ENCODE measurements at places on chromosomes 16 and 17.

DNA sequence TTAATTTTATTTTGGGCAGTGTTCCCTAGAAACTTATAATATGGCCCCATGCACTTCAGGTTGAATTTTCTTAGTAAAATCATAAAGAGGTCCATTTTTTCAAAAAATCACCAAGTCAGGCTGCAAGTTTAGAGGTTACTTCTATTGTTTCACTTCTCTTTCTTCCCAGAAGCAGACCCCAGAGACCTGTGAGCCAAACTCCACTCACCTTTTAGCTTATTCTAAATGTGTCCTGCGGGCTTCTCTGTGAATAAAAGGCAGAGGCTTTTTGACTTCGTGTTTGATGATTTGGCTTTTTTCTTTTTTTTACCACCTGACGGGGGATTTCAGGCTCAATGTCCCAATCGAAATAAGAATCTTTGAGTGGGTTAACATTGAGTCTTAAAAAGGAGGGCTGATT is 7.4 kb downstream of the PRKCB start:
- peak; percentile 14 for DNase-seq

GRCh38 chr16:73066927-73067670 is 19.2 kb upstream of the ZFHX3 start:
- no peak for DNase-seq

DNA sequence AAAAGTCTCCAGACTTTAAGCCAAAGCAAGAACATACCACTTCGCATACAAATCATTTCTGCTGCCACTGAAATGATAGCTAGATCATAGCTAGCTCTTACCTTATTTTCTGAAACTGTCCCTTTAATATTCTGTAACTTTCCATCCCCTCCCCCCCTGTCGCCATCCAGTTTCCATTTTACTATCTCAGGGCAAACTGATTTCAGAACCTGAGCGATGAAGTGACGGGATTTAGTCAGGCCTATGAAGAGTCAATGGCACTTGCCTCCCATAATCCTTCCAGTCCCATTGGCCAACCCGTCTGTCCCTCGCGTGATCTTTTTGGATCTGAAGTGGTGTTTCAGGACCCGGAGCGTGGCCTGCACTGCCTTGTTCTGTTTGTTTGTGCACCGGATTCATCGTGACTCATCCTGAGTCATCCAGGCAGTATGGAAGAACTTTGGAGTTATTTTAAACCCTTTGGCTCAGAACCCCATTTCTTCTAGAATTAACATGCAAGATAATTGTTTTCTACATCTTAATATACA is 199.8 kb upstream of the CHMP6 start:
- DNase-seq, result no peak

DNA sequence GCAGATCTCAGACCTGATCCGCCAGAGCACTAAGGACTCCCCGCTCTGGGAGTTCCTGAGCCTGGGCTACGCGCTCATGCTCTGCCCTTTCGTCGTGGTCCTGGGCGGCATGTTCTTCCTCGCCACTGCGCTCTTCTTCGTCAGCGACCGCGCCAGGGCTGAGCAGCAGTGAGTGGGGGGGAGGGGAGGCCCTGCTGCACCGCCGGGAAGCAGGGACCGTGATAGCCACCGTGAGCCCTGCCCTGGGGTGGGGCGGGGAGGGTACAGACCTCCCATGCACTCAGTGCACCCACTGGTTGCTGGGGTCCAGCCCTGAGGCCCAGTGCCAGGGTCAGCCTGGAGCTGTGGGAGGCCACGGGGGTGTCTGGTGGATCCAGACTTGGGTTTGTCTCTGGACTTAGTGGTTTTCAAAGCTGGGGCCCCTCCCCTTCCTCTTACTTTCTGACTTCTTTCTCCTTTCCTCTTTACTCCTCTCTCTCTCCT is 18.9 kb downstream of the MYBBP1A start:
- peak; percentile 79 for DNase-seq

GRCh38 chr16:11066261-11066870 is 122.0 kb downstream of the CLEC16A start:
- DNase-seq, result peak; percentile 87

- no peak for DNase-seq
Measured at GRCh38 chr17:75020331-75021110, 8.1 kb downstream of the MRPL58 start.

GRCh38 chr17:73358668-73359067 is 46.9 kb upstream of the CDC42EP4 start:
- DNase-seq, result no peak

DNA sequence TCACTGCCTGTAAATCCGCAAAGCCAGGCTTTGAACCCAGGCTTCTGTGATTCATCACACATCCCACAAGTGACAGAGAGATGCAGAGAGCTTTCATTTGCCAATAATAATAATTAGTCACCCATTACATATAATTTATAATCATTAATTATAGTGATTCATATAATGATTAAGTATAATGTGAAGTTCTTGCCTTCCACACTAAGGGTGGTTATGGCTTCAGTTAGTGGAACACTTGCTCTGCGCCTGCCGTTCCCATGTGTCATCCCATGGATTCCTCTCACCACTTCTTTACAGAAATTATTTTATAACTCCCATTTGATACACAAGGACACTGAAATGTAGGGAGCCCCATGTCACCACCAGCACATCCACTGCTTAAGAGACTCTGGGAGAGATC is 39.8 kb upstream of the XYLT1 start:
- no peak for DNase-seq

DNA sequence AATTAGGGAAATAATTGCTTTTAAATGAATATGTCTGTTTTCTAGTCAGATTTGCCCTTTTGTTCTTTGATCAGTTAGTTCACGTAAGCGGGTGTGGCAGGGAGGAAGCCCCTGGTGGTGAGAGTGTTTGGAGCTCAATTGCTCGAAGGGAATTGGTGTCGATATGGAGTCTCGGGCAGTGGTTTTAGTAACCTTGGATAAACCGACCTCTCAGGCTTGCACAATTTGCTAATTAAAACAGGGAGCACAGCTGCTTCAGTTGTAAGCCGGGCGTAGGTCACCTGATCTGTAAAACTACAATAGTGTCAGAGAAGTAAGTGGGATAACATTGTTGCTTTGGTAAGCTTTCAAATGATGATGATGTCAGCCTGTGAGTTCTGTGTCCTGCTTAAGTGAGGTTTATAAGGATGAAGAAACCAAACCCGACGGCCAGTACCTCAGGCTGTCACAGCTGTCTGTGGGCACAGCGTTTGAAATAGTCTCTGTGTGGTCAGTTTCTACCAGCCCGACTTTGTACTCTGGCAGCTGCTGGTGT is 2.9 kb downstream of the ZNF750 start:
- DNase-seq, result peak; percentile 79

DNA sequence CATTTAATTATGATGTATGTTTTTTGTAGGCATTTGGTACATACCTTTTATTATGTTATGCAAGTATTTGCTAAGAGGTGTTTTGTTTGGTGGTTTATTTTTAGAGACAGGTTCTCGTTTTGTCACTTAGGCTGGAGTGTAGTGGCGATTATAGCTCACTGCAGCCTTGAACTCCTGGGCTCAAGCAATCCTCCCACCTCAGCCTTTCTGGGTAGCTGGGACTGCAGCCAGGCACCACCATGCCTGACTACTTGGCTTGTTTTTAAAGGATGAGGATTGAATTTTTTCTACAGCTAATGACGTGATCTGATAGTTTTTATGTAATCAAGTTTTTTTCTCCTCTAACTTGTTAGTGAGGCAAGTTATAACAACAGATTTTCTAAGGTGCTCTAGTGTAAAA is 199.6 kb downstream of the SPECC1 start:
- no peak for DNase-seq

- DNase-seq, result no peak
Measured at GRCh38 chr17:4105232-4105631, 37.6 kb downstream of the ZZEF1 start.

DNA sequence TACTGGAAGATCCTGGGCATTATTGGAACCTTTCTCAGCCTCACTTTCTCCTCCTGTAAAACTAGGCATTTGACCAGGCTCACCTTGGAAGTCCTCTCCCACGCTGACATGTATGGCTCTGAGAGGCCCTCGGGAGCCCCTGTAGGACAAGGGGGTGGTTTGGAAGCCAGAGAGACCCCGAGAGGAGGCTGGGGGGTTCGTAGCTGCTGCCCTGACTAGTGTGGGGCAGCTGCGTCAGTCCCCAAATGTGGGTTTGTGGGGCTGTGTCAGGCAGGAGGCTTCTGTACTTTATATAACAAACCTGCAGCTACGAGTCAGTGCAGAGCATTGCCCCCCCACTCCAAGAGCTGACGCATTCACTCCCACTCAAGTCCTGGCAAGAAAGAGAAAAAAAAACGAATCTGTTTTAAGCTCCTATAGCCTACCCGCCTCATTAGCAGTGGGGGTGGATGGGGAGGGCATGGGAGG is 1.8 kb downstream of the CX3CL1 start:
- no peak for DNase-seq

GRCh38 chr17:60393840-60394723 is 2.1 kb upstream of the USP32 start:
- DNase-seq, result peak; percentile 93

DNA sequence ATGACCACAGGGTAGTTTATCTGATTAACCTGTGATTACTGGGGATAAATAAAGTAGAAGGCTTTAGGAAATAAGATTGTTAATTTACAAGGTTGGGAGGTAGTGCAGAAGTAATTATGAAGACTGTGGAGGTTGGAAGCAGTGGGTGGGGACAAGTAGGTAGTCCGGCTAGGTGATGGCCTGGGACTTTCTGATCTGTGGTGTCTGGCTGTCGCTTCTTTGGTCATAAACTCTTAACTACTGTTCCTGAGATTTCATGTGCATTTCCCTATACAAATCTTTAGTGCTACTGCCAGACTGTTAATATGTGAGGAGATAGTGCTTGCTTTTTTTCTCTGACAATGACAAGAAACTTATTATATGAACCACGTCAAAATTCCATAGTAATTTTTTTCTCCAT is 19.5 kb upstream of the HNF1B start:
- no peak for DNase-seq

- DNase-seq, result no peak
Measured at GRCh38 chr16:35302859-35303258, 1843.4 kb downstream of the TP53TG3F start.

DNA sequence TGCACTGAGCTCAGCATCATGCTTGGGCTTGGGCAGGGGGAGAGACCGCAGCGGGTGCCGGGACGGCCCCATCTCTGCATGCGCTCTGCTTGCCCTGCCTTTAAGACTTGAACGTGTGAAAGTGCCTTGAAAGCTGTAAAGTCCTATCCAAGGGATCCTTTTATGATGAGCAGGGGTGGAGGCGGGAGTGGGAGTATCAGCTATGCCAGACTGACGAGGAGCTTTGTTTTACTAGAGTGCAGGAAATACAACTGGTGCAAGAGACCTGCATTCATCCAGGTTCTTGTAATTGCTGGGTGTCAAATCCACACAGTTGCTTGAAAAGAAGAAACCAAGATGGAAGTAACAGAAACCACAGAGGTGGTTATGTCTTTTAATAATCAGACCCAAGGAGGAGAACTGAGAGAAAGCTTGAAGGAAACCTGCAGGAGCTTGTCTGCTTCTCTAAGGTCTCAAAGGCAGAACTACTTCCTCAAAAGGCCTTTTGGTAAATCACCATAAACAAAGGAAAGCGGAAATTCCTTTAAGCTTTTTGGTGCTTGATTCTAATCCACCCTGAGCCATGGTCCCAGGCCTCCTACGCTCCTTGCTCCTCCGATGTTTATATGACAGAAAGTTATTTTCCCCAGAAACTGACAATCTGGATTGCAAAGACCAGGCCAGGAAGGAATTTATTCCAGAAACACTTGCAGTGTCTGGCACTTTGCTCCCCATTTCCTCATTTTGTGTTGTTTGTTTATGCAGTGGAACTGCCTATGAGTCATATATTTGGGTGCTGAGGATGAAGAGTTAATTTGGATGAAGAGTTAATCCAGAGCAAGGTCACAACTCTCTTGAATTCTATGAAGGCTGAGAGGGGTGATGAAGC is 51.3 kb upstream of the FBXO47 start:
- DNase-seq, result peak; percentile 97

GRCh38 chr16:60107871-60108270 is 1373.8 kb upstream of the GOT2 start:
- DNase-seq, result peak; percentile 45

DNA sequence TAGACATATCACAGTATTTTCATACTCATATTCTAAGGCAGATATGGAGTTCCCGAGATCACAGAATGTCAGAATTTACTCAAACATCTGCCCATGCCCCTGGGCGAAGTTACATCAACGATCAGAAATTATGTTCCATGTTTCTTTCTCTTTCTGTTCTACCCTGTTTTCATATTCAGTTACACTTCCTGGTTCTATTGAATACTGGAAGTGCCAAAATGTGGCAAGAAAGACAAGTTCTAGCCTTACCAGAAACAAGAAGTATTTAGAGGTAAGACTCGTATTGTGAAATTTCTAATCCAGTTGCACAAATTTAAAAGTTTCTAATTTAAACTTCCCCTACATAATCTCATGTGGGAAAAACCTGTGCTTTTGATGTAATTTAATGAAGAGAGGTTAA is 36.1 kb downstream of the KCNJ2 start:
- peak; percentile 95 for DNase-seq

DNA sequence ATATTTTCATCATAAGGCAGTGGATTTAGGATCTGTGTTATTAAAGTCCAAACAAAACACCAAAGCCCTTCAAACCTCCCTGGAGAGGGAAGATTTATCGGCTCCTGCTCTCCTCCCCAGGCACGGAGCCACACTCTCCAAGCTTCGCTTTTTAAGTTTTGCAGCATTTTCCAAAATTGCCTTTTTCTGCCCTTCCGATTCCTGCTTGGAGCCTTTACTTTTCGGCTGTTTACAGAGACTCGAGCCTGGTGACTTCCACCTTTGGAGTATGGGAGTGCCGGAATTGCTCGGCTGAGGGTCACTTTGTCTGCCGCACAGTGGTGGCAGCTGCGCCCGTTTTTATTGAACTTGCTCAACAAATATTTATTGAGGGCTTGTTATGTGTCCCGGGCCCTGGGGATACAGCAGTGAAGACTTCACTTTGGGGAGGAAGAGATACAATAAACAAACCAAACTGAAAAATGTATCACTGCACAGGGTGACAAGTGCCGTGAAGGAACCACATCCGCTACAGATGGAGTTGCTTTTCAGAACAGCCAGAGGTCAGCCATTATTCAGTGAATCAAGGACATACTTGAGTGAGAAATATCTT is 185.5 kb downstream of the NTN1 start:
- DNase-seq, result no peak

DNA sequence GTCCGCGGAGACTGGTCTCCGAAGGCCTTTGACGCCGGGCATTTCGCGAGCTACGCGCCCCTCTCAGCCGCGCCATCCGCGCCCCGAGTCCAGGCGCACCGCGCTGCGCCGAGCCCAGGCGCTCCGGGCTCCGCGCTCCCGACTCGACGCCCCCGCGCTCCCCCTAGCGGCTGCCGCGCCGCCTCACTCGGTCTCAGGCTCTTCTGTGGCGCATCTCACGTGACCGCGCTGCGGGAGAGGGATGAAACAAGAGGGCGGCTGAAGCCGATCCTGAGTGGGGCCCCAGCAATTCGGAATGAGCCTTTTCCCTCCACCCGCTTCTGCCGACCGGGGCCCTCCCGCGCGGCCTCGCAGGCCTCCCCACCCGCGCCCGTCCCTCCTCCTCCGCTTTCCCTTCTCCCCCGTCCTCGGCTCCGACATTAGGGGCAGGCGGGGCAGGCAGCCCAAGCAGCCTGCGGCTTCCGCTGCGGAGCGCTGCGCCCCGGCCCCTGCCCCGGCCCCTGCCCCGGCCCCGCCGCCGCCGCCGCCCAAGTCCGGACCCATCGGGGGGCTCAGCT is 42.5 kb upstream of the AMZ2 start:
- peak; percentile 73 for DNase-seq

All from MV-4-11 (cell line).